ENCODE measurements at places on chromosomes 2 and 18.

DNA sequence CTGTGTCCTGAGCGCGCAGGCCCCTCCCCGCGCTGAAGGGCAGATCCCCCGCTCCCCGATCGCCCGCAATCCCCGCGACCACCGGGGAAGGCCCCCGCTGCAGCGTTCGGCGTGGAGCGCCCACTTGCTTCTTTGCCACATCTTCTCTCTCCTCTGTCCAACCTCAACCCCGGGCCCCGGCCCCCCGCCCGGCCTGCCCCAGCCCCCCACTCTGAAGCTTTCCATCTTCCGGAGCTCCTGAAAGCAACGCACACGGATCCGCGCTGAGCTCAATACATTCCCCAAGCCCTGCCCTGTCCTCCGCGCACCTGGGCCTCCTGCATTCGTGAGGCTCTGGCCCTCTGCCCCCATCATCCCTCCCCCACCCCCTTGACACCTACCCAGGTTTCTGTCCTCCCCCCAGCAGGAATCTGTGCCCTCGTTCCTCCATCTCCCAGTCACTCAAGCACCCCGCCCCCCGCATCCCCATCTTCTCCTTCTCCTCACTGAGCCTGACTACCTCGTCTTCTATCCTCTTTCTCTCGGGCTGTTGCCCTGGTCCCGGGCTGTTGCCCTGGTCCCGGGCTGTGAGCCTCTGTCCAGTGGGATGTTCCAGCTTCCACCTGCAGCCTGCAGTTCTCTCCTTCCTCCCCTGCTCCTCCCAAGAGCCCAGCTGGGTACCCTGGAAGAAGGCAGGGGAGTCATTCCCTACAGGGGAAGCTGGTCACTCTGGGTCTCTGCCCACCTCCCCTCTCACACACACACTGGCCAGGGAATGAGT, 7.8 kb downstream of the SPEG start:
- DNase-seq: no peak

DNA sequence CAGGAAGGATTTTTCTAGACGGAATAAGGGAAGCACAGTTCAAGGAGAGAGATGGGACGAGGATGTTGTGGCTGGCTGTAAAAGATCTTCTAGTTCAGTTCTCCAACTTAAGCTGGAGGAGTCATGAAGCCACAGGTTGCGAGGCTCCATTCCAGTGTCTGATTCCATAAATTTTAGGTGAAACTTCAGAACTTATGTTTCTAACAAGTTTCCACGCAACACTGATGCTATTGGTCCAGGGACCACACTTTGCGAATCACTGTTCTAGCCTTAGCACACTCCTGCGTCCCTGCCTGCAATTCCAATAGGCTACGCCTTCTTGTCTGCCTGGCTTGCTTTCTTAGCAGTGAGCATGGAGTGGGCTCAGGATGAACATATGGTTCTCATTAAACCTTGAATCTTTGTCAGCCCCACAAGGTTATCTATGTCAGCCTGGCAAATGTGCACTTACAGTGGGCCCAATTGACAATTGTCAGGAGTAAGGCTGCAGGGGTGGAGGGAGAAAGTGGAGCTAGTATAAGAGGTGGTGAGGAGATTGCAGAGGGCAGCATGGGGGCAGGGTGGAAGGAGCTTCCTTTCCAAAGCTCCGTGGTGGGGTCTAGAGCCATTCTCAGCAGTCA, 438.1 kb upstream of the ST6GAL2 start:
- DNase-seq: no peak

- no peak for DNase-seq
These were observed 64.4 kb upstream of the NCK2 start for GRCh38 chr2:105680357-105680756.

DNA sequence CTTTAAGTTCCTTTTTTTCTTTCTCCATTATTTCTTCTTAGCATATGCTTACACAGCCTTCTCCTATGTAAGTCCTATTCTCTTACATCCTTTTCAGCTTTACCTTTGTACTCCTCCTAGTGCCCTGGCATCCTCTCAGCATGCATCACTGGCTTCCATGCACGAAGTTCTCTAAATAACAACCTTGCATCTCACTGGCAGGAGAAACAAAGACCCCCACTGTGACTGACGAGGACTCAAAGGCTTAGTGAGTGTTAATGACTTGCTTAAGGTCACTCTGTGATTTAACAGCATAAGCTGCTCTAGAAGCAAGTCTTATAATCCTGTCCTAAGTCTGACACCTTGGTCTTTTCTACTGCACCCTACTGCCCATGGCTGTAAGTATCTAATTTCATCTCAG, 1236.0 kb upstream of the CELF4 start:
- no peak for DNase-seq

DNA sequence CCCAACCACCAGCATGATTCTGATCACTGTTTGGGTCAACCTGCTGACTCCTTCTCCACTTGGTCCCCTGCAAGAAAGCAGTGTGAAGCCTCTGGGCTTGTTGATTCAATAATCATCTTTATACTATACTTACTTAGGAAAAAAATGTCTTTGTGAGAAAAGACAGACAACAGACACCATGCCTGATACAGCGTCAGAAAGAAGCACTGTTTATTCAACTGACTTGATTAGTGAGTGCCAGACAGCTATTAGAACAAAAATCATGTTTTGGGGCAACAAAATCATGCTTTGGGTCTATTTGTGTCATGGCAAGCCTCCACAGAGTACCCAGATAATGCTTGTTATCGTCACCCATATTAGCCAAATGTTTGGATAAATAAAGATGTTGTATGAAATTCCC, 58.7 kb upstream of the ATL2 start:
- DNase-seq: no peak

- DNase-seq: no peak
These were observed 87.8 kb upstream of the TMEM17 start for GRCh38 chr2:62593825-62594224.

DNA sequence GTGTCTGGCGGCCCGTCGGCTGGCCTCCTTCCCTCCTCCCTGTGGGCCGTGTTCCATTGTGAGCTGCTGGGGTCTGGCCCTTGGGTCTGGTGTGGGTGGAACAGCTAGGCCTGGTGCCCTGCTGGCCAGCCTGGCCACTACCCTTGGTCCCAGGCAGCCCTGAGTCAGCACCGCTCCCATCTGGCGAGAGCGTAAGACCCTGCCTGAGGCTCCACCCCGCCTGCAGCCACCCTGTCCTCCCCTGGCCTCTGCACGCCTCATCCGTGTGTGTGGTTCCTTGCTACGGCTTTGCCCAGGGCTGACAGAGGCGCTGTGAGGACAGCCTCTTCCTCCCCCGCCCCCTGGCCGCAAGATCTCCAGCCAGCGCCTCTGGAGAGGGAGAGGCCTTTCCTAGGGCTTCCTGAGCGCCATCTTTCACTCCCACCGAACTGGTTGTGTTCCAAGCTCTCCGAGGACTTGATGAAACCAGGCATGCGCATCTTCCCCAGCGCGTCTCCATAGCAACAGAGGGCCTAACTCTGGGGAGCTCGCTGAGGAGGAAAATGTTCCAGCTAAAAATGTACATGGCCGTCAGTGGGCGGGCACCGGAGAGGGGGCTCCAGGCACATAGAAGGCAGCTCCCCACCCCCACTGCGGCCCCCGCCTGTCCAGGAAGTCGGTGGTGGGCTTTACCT, 83.0 kb downstream of the STPG4 start:
- DNase-seq: no peak

Data from activated T-cell treated with anti-CD3 and anti-CD28 coated beads, Interleukin-2, amount 50 U/mL, for 72 hours (primary cell).